HuH-7 (cell line): ENCODE measurements at places on chromosomes 5 and 9.

- no peak for DNase-seq
Observed at GRCh38 chr5:139946440-139946839, 96.7 kb downstream of the NRG2 start.

DNA sequence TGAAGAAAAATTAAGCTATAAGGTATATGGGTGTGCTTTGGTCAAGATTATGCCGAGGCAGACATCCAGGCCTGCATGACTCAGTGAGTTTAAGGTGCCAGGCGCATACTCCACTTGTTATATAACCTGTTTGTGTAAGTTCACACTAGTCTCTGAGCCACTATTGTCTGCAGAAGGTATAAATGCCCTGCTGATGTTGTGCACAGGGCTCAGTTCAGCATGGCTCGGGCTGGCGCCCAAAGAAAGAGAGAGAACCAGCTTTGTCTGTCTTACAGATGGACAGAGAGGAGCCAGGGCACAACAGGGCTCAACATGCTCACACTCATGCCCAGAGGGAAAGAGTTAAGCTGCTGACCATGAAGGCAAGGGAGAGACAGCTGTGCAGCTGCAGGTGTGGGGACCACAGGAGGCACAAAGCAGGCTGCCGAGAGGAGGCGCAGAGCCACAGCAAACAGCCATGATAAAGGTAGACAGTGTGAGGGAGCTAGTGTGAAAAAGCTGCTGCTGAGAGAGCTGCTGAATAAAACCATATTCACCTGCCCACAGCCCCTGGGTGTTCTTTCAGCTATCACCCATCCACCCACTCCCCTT, 1587.6 kb upstream of the C9orf72 start:
- DNase-seq: no peak

- DNase-seq: no peak
Observed at GRCh38 chr5:88051148-88051547, 217.5 kb downstream of the TMEM161B start.

GRCh38 chr5:174725991-174726601, 1.7 kb downstream of the MSX2 start:
- no peak for DNase-seq

DNA sequence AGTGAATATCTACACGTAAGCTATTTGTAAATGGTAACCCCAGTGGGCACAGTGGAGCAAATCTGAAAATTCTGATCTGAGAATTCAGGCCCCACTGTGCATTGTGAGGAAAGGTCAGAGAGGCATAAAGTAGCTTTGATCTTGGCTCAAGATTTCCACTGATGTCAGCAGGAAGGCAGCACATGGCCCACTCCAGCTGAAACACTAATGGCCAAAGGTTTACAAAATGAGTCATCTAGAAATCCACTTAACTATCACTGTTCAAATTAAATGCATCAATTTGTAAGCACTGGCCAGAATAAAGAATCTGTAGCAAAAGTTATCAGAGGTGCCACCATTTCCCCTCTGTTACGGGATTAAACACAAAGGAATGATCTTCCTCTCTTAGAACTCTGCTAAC, 191.6 kb downstream of the C9orf152 start:
- no peak for DNase-seq

DNA sequence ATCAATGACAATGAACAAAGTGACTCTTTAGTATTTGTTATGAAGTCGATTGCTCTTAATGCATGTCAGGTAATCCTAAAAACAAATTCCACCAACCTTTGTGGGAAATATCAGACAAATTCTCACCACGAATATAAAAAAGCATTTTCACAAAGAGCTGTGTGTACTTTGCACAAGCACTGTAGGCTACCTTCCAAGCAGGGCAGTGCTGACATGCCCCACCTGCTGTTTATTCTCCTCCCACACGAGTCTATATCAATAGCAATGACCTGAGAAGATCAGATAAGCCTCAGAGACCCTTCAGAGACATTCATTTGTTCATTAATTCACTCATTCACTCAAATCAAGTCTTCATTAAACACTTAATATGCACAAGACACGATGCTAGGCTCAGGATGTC, 469.1 kb downstream of the ZSWIM6 start:
- no peak for DNase-seq
